ENCODE measurements at places on chromosomes 5 and 9. TPM values are rescaled to one million over a fixed set of nuclear protein-coding genes. Genes with fewer than 3 reads are reported as not detected.

Gene SMAD5
- total RNA-seq, result 36.0 TPM

Gene CD180
- 0.37 TPM for total RNA-seq

Gene ZNF462
- total RNA-seq, result 61.6 TPM

Gene PCDHGA11
- 8.4 TPM for total RNA-seq

Gene SHC3
- 0.37 TPM for total RNA-seq

Gene ROR2
- 12.3 TPM for total RNA-seq

Gene PPP3R2
- 22.8 TPM for total RNA-seq

Gene GDNF
- 0.37 TPM for total RNA-seq

Gene GLT6D1
- not detected for total RNA-seq

Gene AHRR
- total RNA-seq, result 43.4 TPM

Gene FBXO38
- total RNA-seq, result 62.4 TPM

Gene THBS4
- 14.1 TPM for total RNA-seq

DNA sequence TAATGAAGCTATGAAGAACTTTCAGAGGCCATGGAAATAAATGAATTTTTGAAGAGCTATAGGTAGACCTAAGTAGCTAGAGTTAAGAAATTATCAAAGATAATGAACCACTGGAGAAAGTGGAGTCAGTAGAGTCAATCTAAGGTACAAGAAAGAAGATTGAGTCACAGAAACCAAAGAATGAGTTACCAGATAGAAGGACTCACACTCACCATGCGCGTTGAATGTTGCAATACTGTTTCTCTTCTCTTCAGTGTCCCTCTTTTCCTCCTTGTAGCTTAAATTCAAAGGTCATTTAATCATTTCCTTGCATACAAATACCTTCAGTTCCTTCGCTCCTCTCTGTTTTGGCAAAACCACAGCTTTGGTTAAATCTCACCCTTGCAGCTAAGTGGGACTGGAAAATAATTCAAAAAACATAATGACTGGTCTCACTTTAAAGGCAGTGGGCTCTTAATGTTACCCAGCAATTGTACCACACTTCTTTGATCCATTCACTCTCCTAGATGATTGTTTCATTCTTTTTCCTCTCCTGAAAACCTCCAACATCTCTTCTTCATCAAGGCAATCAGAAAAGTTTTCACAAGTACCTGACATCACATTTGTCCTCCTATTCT is 58.3 kb downstream of the NIPBL start:
- no peak for DNase-seq

DNA sequence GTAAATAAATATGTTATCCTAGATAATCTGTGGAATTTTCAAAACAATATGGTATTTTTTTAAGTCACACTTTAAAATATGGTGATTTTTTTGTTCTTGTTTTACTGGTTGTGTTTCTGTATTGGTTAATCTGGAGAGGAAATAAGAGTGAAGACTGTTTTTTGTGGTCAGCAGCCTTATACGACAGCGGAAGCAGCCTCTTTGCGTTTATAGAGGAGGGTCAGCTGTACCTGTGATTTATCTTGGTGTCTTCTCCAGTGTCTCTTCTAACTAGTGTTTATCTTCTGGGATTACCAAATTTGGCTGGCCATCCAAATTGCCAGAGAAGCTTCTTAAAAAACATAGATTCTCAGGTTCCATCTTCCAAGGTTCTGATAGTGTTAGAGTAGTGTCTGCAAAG is 58.7 kb downstream of the ICE1 start:
- DNase-seq, result no peak

- DNase-seq, result no peak
These were observed 130.2 kb upstream of the CCDC152 start for GRCh38 chr5:42626462-42626861.

DNA sequence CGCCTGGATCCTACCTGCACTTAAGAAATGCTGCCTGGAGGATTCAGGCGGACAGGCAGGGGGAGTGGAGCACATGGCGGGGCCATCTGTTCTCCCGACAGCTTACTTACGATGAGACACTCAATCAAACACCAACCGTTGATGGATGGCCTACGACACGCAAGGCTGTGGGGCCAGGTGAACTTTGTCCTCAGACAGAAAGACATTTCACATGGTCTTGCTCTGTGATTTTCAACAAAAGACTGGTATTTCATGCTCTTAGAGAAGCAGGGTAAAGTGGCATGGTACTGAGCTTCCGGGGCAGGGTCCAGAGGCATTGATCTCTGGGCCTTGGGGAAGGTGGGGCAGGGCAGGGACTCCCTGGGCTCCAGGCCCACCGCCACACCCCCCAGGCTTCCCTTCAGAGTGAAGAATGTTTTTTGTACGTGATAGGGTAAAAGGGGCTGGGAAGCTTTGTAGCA is 9.1 kb upstream of the OLFM1 start:
- DNase-seq, result no peak

- no peak for DNase-seq
These were observed 375.8 kb downstream of the SEMA5A start for GRCh38 chr5:9170026-9170425.

GRCh38 chr5:117623042-117623805 is 1048.6 kb upstream of the SEMA6A start:
- DNase-seq, result peak; percentile 14

DNA sequence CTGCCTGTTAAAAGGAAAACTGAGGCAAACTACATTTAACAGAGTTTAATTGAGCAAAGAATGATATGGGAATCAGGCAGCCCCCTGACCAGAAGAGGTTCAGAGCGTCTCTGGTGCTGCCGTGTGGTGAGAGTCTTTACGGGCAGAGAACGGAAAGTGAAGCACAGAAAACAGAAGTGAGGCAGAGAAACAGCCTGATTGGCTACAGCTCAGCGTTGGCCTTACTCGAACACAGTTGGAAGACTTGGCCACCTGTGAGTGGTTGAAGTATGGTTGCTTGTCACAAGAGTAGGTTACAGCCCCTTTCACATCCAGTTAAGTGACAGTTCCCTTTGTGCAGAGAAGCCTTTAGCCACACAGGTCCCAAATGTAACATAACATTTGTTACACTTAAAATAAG is 16.9 kb upstream of the FBP1 start:
- DNase-seq, result peak; percentile 38

DNA sequence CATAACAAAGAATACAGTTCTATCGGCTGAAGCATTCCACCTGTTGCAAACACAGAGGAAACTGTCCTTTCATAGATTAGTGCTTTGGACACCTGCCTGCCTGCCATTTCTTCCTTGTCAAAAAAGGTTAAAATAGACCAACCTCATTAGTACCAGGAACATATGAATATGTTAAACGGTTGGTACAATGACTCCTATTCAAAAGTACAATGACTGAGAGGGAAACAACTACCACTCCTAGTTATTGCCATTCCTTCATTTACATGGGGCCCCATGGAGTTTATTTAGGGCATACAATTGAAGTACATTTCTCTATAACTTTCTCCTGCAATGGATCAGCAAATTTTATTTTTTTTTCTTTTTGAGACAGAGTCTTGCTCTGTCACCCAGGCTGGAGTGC is 77.4 kb upstream of the PIP5K1B start:
- DNase-seq, result no peak

DNA sequence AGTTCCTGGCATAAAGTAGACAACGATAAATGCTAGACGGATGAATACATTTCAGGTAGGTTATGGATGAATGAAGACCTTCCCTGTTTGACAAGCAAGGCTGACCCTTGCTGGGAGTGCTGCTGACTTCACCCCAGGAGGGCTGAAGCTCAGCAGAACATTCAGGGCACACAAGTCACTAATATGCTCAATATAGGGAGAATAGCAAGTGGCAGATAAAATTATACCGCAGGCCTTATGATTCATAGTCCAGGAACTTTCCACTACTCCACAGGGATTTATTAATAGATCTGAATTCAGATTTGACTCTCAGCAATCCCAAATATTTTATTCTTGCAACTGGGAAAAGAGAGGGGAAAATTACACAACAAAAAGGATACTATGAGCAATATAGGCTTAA is 38.2 kb upstream of the GRAMD2B start:
- DNase-seq, result no peak

GRCh38 chr5:131814990-131815389 is 18.2 kb upstream of the FNIP1 start:
- DNase-seq, result no peak

DNA sequence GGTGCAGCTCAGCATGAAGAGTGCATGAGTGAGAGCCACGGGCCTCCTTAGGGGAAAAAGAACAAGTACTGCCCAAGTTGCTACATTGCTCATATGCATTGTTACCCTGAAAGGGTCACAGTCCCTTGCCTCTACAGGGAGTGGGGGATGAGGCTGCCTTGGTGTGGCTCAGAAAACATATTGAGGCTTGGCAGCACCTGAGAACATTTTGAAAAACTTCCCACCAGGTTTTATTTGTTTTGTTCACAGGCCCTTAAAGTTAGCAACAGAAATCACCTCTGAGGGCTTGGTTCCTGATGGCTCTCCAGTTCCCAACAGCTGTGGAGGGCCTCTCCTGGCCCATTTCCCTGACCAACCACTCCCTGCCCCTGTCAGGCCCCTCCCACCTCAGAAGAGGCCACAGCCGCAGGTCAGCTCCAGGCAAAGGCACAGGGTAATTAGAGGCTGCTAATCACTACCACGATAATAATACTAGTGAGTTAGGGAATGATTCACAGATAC is 90.7 kb upstream of the ADRA1B start:
- DNase-seq, result no peak

DNA sequence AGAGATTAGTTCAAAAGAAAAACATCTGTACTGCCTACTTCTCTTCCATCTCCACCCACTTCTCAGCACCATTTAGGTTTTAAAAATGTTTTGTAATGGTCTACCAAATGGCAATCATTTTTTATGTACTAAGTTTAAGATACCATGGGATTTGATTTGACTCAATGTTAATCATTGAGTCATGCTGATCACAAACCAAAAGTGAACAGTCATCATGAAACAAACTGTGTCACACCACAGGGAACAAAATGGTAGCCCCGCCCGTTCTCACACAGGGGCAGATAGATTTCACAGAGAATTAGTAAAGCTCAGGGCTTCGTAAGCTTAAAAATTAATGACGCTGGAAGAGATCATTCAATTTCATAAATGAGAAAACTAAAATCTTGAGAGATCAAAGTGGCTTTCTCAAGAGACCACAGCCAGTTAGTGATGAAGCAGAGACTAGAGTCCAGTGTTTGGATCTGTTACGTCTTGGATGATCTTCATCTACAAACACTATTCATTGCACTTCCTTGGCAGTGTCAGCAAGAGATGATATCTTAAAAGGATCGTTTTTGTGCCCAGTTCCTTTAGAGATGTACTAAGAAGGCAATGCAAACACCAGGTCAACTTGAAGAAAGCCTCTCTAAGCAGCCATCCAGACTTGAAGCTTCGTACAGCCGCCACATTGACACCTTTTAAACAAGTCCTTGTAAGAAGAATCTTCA is 33.9 kb upstream of the TRIO start:
- no peak for DNase-seq

GRCh38 chr5:58868931-58869330 is 286.1 kb downstream of the RAB3C start:
- DNase-seq, result no peak

DNA sequence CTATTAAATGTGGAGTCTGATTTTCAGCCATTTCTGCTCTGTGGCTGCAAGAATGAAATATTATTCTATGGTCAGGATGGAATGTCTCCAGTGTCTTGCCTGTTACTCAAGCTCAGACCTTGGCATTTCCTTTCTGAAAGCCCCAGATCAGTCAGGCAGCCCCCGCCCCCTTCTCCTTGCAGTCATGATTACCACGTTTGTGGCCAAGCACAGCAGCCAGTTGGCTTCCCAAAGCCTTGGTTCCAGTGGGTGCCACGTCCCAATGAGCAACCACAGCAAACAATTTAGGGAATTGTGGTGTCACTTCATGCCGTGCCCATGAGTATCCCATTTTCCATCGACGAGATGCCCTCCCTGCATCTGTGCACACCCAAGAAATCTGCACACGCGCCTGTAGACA is 9.7 kb upstream of the OBP2A start:
- DNase-seq, result no peak

DNA sequence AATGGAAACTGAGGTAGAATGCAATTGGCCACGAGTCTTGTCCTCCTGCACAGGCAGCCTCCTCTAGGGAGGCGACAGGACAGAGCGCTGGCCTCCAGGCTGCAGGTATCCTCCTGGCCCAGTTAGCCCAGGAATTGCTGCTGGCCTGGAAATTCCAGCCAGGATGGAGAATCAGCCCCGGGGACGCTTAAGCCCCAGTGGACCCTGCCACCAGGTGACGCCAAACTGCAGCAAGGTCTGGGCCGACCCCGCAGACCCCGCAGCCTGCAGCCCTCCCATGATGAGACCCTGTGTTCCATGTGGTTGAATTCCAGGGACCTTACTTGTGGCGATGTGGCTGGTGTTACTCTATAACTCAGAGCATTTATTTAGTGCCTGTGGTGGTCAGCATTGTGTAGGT is 7.3 kb downstream of the CACFD1 start:
- no peak for DNase-seq

DNA sequence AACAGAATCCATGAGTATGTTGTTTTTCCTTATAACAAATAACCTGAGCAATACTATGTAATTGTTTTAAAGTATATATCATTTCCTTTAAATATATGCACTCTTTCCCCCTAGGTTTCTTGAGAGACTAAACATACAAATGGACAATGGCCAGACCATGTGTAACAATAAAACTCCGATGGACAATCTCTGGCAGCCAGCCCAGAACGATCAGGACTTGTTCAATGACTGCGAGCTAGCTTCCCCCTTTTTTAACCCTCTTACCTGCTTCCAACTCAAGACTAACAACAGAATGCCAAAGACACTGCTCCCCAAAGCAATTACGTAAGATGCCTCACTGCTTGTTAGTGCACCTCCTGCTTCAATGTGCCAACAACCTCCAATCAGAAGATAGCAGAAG is 94.9 kb downstream of the HTR4 start:
- DNase-seq, result no peak

DNA sequence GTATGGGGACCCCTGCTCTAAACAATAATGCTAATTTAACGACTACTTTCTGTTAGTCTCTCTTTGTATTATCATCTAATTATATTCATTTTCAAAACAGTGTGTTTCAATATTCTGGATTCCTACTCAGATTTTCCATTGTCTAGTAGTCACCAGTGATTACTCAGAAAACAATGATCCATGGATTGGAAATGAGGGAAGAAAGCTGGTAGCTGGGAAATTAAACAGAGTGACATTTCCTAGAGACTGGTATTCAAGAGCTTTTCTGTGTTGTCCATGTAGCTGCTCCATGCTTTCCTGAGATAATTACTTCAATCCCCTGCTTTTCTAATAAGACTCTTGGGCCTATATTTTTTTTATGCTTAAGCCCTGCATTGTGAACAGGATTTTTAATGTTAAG is 1862.1 kb upstream of the C9orf72 start:
- no peak for DNase-seq
